NCI-H69 (cell line): ENCODE measurements at places on chromosomes 11 and 22.

GRCh38 chr11:113992459-113993110 is 17.7 kb downstream of the HTR3A start:
- peak; percentile 99 for DNase-seq

GRCh38 chr11:64753380-64754123 is 6.2 kb downstream of the PYGM start:
- DNase-seq, result no peak

- DNase-seq, result peak; percentile 35
These were observed 50.9 kb upstream of the UBASH3B start for GRCh38 chr11:122604621-122605020.

DNA sequence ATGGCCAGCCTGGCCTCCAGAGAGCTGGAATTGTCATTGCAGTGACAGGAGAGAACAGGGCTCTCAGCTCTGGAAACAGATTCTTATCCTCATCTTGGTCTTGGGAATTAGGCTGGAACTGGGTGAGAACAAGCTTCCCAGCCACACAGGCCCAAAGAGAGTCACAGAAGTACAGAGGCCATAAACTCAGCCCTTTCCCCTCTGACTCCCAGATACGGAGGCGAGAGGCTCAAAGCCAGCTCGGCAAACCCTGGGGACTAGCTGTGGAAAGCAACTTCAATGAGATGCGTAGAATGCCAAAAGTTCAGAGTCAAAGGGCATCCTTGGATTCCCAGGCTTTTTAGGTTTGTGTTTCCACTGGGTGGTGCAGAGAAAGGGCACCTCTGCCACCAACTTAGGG is 14.3 kb upstream of the ABCC8 start:
- DNase-seq, result no peak

- DNase-seq, result no peak
These were observed 25.3 kb downstream of the RPUSD4 start for GRCh38 chr11:126186025-126186698.
